ENCODE measurements at places on chromosomes 7 and 10.

DNA sequence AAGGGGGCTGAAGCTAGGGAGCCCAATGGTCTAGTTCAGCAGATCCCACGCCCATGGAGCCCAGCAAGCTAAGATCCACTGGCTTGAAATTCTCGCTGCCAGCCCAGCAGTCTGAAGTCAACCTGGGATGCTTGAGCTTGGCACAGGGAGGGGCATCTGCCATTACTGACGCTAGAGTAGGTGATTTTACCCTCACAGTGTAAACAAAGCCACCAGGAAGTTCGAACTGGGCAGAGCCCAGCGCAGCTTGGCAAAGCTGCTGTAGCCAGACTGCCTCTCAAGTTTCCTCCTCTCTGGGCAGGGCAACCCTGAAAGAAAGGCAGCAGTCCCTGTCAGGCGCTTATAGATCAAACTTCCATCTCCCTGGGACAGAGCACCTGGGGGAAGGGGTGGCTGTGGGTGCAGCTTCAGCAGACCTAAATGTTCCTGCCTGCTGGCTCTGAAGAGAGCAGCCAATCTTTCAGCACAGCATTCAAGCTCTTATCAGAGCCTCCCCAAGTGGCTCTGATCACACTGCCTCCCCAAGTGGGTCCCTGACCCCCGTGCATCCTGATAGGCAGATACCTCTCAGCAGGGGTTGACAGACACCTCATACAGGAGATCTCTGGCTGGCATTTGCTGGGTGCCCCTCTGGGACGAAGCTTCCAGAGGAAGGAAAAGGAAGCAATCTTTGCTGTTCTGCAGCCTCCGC, 167.8 kb downstream of the CCDC71L start:
- no peak for DNase-seq

DNA sequence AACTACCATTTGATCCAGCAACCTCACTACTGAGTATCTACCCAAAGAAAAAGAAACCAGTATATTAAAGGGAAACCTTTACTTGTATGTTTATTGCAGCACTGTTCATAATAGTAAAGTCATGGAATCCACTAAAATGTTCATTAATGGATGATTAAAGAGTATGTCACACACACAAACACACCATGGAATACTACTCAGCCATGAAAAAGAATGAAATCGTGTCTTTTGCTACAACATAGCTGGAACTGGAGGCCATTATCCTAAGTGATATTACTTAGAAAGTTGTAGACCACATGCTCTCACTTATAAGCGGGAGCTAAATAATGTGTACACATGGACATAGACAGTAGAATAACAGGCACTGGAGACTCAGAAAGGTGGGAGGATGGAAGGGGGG, 203.0 kb upstream of the SLC26A5 start:
- no peak for DNase-seq

GRCh38 chr10:49052069-49052468, 63.3 kb downstream of the VSTM4 start:
- DNase-seq = no peak

GRCh38 chr10:79933961-79934360, 14.9 kb downstream of the SFTPD start:
- DNase-seq = no peak

DNA sequence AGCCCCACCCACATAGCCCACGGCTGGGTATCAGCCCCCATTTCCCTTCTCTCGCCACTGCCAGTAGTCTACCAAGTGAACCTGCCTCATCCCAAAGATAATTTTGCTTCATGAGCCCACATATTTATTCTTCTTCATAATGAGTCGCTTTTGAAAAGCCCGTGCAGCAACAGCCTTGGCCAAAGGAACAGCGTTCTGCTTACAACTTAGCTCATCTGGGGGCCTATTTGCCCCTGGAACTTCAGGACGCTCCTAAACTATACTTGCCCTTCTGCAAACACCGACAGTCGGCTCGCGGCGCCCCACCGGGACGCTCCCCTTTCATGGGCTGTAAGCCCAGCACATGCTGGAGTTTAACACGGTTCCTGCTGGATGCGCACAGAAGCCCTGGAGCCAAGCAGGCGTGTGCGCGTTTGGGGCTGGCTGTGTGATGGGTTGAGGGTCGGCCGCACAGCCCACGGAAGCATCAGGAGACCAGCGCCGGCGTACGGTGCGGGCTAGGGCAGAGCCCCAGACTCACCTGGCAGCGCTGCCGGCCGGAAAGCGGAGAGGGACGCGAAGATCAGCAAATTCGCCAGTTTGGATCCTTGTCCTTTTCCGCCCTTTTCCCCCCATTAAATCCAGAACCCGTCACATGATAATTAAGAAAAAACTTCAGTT, 370 bp downstream of the TMEM60 start:
- DNase-seq = no peak

GRCh38 chr7:39624935-39625694, 1.7 kb downstream of the RALA start:
- no peak for DNase-seq

GRCh38 chr7:130227883-130228575, 20.4 kb downstream of the SSMEM1 start:
- DNase-seq = no peak

DNA sequence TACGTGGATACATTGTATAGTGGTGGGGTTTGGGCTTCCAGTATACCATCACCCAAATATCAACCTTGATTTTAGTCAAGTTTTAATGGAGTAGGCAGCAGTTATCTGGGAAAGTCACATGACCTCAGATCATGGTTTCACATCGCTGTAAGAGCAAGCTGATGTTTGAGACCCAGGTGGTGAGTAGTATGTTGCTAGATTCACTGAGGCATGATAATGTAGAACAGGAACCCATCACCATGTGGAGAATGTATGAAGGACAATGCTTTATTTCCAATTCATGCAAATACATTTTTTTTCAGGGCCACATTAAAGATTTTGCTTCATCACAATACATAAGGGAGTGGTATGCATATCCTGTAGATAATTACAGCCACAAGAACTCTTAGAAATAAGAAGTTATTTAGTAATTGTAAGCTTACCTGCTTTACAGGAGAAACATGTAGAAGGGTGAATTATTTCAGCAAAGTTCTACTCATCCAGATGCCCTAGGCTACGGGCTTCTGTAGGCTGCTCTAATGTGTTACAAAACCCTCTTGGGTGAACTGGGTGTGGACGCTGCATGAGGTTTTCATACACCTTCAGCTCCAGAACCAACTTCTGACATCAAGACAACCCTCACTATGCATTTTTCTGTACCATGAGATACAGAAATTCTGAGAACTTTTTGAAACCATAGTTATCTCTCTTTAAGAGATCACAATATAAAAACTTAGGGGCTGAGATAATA, 27.6 kb upstream of the LAMB4 start:
- DNase-seq = no peak

GRCh38 chr7:44262031-44262430, 61.3 kb downstream of the YKT6 start:
- no peak for DNase-seq

DNA sequence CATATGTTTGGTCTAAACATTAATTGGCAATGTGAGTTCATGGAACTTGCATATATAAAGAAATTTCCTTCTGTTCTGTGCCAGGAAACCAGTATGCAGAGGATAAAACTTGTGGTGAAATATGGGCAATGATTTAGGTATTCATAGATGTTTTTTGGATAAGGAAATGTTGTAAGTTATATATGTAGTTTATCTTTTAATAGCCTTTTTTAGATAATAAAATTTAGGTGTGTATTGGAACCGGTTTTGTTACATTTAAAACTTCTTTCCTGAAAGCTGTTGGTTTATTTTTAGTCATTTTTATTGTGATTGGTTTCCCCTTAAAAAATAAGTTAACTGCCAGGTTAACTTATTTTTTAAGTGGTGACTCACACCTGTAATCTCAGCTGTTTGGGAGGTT, 22.1 kb downstream of the TAX1BP1 start:
- DNase-seq = no peak

DNA sequence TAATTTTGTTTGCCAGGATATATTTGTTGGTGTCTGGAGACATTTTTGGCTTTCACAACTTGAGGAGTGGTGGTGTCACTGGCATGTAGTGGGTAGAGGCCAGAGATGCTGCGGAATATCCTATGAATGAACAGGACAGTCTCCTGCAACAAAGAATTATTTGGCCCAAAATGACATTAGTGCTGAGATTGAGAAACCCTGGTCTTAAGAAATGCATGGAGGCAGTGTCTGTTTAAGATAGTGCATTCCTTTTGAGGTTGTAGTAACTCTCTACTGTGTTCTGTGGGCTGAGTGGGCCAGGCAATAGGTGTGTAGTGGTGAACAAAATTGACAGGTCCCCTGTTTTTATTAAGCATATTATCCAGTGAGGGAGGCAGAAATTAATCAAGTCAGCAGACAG, 165.5 kb downstream of the CDK14 start:
- DNase-seq = no peak

DNA sequence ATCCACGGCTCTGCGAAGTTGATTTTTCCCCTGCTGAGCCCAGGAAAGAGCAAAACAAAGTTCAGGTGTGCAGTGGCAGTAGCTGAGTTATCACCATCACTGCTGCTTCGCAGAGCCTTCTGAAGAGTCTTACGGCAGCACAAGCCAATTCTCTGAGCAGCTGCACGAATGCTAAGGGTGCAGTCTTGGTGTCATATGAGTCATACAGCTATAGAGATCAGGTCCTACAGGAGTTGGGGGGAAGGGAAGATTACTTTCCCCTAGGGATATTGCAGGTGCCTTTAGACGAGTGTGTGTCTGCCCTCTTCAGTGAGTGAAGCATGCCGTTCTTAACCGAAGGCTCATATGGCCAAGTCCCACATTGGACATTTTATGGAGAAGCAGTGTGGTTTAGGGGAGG, 227.8 kb downstream of the CELF2 start:
- no peak for DNase-seq

GRCh38 chr10:133534417-133534816, 7.3 kb downstream of the CYP2E1 start:
- DNase-seq = no peak
